ENCODE measurements at places on chromosomes 13 and 19.

DNA sequence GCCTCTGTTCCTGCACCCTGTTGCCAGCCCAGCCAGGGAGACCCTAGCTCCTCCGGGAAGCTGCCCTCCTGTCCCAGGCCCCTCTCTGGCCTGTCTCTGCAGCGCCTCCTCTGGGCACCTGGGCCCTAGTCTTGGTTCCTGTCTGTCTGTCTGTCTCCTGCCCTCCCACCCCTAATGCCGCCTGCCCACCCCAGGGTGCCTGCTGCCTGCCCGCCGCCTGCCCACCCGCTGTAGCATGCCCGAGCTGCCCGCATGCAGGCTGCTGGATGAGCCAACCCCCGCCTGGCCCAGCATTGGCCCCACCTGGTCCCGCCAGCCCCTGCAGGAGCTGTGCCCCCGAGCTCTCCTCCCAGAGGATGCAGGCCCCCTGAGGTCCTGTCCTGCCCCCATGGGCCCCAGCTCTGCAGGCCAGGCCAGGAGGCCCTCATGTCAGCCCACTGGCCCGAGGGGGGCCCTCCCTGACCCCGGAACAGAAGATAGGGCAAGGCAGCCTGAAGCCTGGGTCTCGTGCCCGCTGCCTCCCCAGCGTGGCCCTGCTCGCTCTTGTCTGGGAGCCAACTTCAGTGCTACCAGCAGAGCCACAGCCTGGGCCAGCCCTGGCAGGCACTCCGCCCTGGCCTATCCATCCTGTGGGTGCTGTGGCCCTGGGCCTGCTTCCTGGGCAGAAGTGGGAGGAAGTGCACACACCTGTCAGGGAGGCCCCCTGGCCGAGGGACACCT, 5.2 kb downstream of the MAP2K7 start:
- DNase-seq: no peak

DNA sequence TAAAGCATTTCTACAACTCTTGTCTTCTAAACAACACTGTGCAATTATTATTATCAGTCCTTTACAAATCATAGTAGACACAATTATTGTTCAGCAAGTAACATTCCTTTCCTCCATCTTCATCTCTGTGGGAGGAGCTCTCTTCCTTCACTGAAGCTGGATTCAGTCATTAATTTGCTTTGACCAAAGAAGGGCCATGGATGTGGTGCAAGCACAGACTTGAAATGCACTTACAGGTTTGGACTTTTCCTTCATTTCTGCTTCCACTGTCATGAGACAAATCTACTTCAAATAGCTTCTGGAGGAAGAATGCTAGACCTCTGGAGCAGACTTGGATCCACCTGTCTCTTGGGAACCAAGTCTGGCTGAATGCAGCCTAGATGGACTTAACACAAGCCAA, 336.6 kb upstream of the SLITRK6 start:
- DNase-seq: no peak

- peak; percentile 89 for DNase-seq
Measured at GRCh38 chr13:65724226-65724625, 1505.9 kb downstream of the PCDH9 start.

GRCh38 chr13:51154029-51154555, 43.0 kb upstream of the C13orf42 start:
- peak; percentile 41 for DNase-seq

DNA sequence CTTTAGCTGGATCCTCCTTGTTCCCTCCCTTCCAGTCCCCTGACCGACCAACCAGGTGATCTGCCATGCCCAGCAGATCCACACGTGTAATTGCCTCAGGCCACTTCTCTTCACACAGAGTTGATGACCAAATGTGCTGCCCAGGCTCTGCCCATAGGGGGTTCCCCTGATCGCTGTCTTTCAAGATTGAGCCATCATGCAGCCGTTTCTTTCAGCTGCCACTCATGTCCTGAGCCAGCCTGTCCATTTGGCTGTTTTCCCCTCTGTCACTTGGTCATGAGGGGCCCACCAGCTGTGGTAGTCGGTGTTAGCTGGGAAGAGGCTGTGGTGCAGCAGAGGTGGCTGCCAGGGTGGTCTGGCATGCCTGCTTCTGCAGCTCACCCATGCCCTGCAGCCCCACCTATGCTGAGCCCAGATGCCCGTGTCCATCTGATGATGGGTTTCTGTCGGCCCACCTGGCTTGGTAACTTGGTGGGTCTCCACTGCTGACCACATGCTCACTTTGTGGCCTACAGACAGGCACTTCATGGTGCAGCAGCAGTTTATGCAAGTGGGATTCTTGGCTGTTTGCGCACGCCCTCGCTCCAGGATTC, 35.6 kb upstream of the GPR183 start:
- DNase-seq: no peak

DNA sequence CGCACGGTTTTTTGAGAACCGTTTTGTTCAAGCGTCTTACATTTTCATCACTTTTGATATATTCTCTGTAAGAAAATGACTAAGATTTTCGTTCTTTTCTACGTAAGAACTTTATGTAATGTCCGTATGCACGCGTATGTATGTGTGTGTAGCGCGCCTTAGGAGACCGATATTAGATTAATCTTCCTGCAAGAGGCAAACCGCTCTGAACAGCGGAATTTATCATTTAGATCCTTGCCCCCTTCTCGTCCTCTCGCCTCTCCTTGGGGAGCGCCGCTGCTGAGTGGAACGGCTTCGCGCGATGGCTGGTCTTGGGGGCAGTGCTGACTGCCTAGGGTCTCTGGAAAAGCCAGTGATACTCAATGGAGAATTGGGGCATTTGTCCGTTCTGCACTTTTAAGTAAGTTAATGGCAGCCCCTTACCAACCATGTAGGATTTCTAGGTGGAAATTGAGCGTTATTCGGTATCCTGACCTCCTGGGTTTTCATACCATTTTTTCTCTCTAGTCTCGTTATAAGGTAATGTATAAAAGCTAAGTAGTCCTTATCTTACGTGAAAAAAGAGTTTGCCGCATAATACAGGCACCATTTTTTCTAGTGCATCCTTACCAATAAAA, 4.7 kb downstream of the MAB21L1 start:
- no peak for DNase-seq

DNA sequence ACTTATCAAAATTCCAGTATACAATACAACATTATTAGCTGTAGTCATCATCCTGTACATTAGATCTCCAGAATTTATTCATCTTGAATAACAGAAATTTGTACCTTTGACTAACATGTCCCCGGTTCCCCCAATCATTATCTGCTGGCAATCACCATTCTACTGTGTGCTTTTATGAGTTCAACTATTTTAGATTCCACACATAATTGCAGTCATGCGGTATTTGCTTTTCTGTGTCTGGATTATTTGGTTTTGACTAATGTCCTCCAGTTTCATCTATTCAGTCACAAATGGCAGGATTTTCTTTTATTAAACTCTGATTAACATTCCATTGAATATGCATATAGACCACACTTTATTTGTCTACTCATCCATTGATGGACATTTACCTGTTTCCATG, 530.7 kb upstream of the SLITRK1 start:
- no peak for DNase-seq

GRCh38 chr13:94483970-94484369, 4.5 kb upstream of the DCT start:
- DNase-seq: no peak

DNA sequence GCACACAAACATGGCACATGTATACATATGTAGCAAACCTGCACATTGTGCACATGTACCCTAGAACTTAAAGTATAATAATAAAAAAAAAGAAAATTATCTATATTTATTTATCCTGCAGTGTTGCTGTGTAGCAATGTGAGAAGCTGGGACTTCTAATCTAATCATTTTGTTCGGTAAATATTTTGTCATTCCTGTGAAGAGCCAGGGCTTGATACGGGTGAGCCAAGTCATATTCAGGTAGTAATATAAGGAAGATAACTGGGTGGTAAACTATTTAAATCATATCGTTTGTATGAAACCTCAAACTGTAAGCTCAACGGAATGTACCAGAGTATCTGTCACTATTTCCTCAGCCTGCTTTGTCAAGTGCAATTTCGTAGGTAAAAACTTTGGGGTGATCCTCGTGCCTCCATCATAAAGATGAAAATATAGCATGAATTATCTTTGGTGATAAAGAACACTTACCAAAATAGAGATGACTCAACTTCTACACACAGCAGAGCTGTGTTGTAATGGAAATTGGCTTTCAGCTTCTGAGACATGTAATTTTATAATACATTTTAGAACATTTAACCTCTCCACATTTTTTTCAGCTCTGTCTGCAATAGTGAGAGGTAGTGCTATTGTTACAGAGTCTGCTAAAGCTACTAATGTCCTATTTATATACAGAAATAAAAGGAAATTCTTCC, 92.9 kb downstream of the PCDH9 start:
- DNase-seq: no peak

DNA sequence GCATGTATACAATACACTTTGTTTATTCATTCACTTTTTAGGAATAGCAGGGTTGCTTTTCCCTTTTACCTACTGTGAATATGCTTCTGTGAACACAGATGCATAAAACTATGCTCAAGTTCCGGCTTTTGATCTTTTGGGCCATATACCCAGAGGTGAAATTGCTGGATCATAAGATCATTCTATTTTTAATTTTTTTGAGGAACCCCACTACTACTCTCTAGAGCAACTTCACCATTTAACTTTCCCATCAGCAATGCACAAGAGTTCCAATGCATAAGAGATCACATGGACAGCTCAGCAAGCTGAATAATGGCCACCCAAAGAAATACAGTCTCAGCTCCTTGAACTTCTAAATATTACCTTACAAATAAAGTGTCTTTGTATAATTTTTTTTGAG, 17.0 kb upstream of the SIGLEC10 start:
- DNase-seq: no peak

GRCh38 chr19:39645800-39646411, 9.8 kb upstream of the LGALS16 start:
- peak; percentile 11 for DNase-seq

GRCh38 chr13:45674908-45675307, 27.2 kb upstream of the CBY2 start:
- peak; percentile 99 for DNase-seq

DNA sequence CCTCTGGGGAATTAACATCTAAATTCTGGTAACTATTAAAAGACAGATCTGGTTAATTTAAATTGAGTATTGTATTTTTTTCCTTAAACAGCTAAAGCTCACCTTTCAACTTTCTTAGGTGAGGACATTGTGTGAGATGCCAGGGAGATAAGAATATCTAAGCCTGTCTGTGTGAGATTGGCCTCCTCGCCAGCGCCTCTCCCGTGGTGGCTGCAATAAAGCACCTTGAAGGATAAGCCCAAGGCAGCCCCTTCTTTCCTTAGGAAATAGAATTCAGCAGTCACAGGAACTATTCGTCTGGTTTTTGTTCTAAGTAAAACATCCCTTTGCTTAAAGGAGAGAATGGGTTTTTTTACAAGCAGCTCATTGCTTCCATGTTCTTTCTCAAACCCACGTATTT, 24.6 kb downstream of the NAXD start:
- DNase-seq: no peak

DNA sequence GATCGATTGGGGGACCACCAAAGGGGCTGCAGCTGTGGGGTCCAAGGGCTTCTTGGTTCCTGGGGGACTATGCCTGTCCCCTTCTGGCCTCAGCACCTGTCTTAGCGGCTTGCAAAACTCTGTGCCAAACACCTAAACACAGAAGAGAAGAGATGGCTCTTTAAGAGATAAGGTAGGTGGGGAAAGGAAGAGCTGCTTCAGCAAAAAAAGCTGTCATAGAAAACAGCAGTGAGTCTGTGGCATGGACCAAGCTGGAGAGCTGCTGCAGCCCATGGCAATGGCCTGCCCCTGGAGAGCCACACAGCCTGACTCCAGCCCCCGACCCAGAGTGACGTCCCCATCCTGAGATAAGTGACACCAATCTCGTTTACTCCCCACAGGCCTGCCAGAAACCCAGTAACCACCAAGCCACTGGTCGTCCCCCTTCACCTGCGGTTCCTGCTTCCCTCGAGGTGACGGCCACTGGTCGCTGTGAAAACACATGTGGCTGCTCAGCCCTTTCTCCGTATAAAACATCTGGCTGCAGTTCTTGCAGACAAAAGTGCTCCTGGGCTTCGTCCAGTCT, 25.0 kb upstream of the NAPA start:
- no peak for DNase-seq

- DNase-seq: peak; percentile 8
Measured at GRCh38 chr13:102191951-102192502, 209.8 kb downstream of the FGF14 start.

- no peak for DNase-seq
Measured at GRCh38 chr19:46487178-46487801, 8.4 kb downstream of the PNMA8B start.

DNA sequence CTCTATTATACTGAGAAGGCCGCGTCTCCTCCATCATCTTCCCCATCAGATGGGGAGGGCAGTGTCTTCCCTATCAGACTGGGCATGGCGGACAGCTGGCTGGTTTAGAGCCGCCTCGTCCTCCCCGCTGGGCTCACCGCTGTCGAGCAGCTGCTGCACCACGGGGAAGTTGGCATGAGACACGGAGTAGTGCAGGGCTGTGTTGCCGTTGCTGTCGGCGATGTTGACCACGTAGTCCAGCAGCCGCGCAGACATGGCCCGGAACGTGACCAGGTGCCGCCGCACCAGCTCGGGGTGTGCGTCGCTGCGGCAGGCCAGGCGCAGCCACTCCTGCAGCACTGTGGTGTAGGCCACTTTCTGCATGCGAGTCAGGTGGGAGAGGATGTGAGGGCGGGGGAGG, 18.8 kb upstream of the SPC24 start:
- DNase-seq: no peak

- DNase-seq: no peak
Measured at GRCh38 chr13:20033486-20033885, 75.0 kb downstream of the ZMYM2 start.

DNA sequence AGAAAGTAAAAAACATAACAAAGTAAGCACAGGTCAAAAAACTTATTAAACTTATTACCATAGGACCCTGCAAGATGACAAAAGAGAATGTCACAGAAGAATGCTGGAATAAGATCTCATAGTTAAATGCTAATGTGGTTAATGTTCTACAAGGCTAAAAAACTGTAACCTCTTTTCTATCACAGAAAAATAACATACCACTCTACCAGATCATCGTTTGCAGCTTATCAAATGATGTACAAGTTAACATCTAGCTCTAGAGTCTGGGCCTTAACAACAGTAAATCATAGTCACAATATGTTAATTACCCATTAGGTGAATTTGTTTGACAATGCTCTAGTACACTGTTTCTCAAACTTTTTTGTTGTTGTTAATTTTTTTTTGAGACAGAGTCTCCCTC, 53.0 kb downstream of the NUFIP1 start:
- no peak for DNase-seq

DNA sequence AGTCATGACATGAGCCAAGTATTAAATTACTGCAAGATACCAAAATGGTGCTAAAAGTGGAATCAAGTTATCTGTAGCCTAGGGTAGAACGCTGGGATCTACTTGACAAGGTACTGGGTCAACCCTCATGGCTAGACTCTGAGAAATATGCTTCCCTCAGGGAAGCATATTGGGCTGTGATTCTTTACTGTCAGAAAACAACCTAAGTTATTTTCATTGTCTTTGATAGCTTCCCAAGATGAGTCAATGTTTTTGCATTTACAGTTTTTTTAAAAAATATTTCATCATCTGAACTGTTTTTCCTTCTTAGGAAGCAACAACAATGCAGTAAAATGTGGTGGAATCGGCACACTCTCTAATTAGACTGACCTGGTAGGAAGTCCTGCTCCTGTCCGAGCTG, 218.0 kb downstream of the RGCC start:
- DNase-seq: no peak

Data from fibroblast of upper back skin (primary cell).